Calu3 (cell line): ENCODE measurements at places on chromosomes 6 and 20.

- DNase-seq, result no peak
Observed at GRCh38 chr6:9140951-9141460, 705.7 kb upstream of the SLC35B3 start.

DNA sequence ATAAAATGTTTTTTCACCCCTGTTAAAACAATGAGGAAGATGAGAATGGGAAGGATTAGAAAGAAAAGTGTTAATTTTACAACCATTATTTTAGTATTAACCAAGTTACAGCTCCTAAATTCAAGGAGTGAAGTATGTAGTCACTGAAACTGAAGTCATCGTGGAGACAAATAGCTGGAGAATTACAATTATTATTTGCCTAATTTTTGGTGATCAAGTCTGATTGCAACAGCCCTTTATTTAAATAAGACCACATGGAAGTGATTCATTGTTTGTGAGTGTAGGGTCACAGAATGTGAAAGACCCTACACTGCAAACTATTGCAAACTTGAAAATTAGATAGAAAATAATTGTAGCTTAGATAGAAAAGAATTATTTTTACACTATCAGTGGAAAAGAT lies 292.4 kb downstream of the CENPW start:
- DNase-seq, result no peak

GRCh38 chr6:135325624-135326424 lies 144.7 kb downstream of the MYB start:
- DNase-seq, result no peak

- DNase-seq, result peak; percentile 89
Observed at GRCh38 chr20:44738813-44739477, 6.7 kb upstream of the KCNK15 start.

GRCh38 chr6:91540902-91541301 lies 954.0 kb upstream of the MAP3K7 start:
- DNase-seq, result no peak

DNA sequence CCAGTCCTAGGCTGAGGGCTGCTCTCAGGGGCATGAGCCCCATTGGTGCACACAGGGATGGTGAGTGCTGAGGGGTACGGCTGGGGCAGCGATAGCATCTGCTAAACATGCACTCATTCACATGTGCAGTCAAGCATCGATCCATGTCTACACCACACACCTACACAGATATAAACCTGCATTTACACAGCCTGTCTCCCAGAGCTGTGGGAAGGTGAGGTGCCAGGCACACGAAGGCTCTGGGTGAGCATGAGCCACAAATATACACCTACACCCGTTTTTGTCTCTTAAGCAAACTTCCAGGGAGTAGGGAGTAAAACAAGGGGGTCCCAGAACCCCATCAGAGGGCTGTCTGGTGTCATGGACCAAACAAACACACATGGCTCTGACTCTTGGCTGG lies 99.3 kb downstream of the GRM4 start:
- DNase-seq, result no peak
